ENCODE measurements at places on chromosomes 16 and 17. TPM values are rescaled to one million over a fixed set of nuclear protein-coding genes. Genes with fewer than 3 reads are reported as not detected.

RNF112 gene
- 4.4 TPM for total RNA-seq

NPIPA8 gene
- total RNA-seq: 21.7 TPM

PRR14 gene
- total RNA-seq: 122 TPM

NPIPB12 gene
- total RNA-seq: 181 TPM

ANKFN1 gene
- not detected for total RNA-seq

TPSAB1 gene
- 22.3 TPM for total RNA-seq

ADCY9 gene
- total RNA-seq: 15.8 TPM

TNFRSF17 gene
- not detected for total RNA-seq

MEOX1 gene
- total RNA-seq: 5.1 TPM

KRT28 gene
- not detected for total RNA-seq

FOXF1 gene
- total RNA-seq: 26.9 TPM

NPIPA3 gene
- not detected for total RNA-seq

GRCh38 chr16:15440852-15441251, 6.5 kb downstream of the BMERB1 start:
- no peak for DNase-seq

DNA sequence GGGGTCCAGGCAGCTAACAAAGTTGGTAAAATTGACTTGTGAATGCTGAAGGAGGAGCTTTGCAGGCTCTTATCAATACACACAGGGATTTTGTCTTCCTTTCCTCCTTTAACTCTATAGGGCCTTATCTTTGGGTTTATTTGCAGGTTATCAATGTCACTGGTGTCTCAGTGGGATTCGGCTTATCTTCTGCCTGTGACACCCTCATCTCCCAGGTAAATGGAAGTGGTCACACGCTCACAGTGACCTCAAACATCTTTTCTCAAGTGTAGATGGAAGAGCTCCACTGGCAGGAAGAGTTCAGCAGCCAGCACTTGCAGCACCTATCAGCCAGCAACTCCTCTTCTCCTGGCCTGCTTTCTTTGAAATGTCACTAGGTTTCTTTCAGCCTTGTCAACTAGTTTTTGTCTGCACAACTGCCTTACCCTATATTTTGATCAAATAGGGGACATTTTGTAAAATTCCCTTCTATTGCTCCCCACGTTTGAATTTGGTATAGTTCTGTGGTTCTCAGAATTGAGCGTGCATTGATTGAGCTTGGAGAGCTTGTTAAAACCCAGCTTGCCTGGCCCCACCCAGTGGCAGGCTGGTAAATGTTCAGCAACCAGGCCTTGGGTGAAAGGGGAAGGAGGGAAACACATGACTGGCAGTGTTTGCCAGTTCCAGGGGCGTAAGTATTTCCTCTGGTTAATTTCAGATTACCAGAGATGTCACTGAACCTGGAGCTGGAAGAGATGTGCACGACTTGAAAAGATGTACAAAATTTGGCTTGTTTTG, 12.8 kb downstream of the SLC47A1 start:
- peak; percentile 43 for DNase-seq

GRCh38 chr17:38419508-38419981, 8.7 kb upstream of the ARHGAP23 start:
- no peak for DNase-seq

DNA sequence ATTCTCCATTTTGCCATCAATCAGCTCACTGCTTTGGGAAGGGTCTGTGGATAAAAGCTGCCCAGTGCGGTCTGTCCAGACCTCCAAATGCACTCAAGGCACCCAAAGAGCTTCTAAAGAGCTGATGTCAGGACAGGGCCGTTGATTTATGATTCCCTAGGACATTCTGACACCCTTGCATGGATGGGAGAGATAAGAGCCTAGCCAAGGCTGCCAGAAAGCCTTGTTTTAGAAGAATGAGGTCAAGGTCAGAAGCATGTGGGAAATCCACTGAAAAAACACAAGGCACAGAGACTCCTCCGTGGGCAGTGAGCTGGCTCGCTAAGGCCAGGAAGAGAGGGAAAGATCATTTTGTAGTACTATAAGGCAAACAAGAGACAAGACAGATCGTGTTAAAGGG, 214.0 kb downstream of the CDH11 start:
- DNase-seq: no peak

DNA sequence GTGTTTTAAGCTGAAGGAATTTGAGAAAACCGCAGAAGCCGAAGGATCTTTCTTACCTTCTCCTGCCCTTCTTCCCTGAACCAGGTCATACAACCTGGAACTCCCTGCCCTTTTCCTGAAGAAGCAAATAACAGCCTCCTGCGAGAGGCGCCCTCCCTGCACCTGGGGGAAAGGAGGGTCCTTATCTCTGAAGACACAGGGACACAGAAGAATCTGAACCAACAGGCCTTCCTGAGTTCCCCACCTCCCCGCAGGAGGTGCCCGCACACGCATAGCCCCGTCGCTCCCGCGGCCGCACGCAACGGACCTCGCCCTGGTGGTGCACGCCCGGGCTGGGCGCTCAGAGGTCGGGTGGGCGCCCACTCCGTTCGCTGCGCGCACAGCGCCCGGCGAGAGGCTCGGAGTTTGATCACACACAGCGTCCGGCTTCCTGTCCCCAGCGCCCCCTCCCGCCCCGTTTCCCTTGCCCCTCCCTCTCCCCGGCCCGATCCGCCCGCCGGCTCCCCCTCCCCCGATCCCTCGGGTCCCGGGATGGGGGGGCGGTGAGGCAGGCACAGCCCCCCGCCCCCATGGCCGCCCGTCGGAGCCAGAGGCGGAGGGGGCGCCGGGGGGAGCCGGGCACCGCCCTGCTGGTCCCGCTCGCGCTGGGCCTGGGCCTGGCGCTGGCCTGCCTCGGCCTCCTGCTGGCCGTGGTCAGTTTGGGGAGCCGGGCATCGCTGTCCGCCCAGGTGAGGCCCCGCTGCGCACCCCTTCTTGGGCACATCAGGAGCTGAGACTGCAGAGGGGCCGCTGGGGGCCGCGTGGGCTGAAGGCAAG, at the start of gene TNFSF12:
TSS of gene TNFSF12 (plus strand) at position 474 of the 816 bp plus-strand sequence. CDS start at position 570, 96 bp downstream.
- DNase-seq: peak; percentile 84

DNA sequence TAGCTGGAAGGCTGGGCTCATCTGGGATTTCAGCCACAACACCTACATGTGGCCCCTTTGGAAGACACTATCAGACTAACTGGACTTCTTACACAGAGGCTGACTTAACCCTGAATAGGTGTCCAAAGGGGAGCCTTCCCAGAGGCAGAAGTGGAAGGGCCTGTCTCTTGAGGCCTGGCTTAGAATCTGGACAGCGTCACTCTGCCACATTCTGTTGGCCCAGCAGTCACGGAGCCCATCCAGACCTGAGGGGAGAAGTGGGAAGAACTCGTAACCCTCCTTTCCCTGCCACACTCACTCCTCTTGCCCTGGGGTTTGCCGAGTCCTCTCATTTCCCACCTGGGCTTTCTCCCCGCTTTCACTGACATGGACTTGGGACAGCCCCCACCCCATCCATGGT, 170.5 kb downstream of the C16orf95 start:
- no peak for DNase-seq

DNA sequence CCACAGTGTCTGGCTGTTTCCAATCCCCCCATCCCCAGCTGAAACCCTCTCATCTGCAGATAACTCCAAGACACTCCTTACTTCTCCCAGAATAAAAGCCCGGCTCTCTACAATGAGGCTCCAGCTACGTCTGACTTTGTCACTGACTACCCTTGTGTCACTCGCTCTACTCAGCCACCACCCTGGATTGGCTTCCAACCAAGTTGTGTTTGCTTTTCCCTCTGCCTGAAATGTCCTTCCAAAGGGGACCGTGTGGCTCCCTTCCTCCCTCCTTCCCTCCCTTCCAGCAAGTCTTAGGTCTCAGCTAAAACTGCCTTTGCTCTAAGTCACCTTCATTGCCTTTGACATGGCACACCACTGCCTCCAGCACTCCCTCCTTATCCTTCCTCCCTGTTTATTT, 42.8 kb downstream of the CDH1 start:
- peak; percentile 80 for DNase-seq

- peak; percentile 90 for DNase-seq
Measured at GRCh38 chr17:82267575-82268379, 5.7 kb downstream of the CSNK1D start.

GRCh38 chr16:23705517-23705902, 7.5 kb downstream of the ERN2 start:
- no peak for DNase-seq

- no peak for DNase-seq
Measured at GRCh38 chr17:63515426-63515825, 7.7 kb upstream of the KCNH6 start.

- DNase-seq: peak; percentile 25
Measured at GRCh38 chr17:28473542-28473941, at the start of gene SLC13A2. TSS of gene SLC13A2 (plus strand) at chr17:28473644. CDS start at chr17:28473713, 69 bp downstream.

DNA sequence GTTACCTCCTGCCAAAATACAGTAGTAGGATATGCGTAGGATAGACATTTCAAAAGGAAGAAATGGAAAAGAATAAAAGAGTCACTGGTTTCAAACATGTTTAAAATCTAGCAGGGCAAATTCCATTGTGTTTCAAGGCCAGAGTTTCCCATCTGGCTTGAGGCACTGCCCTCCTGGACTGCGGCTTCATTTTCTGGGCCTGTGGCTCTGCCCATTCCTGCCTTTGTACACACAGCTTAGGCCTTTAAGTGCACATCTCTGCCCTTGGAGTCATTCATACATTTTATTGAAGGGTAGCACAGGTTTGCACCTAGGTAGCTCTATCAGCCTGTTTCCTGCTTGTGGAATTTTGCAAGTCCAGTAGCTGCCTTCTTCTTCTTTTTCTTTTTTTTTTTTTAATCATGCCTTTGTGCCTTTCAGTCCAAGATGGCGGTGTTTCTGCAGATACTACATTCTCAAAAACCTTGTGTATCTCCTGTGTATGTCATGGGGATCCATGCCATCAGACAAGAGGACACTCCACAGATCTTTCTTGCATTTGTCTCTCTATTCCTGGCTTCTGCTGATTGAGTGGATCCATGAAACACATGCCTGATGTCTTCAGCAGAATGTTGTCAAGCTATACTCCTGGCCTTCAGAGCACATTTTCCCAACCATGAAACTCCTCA, 282.9 kb downstream of the BCAS3 start:
- DNase-seq: no peak

DNA sequence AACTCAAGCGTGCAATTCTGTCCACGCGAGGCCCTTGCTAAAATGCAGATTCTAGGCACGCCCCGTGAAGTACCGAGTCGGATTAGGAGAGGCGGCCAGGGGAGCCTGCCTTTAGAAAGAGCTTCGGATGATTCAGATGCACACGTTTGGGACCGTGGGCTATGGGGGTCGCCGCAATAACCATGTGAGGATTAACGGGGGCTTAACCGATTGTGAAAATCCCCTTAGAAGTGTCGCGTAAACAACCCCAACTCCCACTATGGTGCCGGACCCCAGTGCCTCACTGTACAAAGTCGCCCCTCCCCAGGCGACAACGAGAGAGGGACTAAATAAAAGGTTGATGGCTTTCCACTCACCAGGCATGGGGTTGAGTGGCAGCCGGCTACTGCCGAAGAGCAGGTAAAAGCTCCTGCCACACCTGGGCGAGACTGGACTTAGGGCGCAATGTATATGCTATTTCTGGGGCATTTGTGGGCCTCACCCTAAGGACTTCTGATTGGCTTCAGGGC, 635 bp upstream of the SP2 start:
- no peak for DNase-seq

DNA sequence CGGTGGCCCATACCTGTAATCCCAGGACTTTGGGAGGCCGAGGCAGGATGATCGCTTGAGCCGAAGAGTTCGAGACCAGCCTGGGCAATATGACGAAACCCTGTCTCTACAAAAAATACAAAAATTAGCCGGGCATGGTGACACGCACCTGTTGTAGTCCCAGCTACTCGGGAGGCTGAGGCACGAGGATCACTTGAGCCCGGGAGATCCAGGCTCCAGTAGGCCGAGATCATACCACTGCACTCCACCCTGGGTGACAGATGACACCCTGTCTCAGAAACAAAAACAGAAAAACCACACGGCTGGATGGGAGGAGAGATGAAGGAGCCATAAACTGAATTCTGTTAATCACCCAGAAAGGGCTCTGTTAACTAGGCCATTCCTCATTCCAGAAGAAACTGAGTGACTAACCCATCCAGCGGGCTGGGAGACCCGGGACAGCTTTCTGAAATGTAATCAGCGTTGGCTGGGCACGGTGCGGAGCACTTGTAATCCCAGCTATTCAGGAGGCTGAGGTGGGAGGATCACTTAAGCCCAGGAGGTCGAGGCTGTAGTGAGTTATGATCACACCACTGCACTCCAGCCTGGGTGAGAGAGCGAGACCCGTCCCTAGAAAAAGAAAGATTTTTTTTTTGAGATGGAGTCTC, 641 bp upstream of the NT5C3B start:
- no peak for DNase-seq

DNA sequence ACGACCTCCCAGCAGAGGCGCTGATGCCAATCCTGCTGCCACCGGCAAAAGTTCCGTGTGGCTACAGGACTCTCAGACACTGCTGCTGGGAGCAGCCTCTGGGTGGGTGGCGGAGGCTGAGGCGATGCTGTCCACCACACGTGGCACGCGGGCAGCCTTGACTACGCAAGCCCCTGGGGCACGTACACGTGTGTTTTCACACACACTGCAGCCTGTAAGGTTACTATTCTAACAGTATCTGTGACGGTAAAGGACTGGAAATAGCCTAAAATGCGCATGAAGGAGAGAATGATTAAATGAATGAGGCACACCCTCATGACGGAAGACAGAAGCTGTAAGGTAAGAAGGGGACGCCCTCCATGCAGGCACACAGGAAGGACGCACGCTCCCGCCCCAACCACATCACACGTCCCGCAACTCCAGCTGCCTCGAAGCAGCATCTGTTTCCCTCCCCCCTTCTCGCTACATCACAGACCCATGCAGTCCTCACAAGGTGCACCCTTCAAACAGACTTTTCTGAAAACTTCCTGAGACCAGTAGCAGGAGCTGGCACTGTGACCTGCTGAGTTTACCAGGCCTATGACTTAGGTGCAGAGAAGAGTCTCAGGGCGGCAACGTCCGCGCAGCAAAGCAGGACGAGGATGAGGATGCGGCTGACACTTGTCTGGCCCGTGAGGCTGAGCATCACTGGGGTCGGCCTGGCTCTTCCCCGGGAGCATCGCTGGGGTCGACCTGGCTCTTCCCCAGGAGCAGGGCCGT, 28.7 kb upstream of the FASN start:
- DNase-seq: no peak

GRCh38 chr17:64769712-64770111, 107.6 kb upstream of the SMURF2 start:
- DNase-seq: no peak

- no peak for DNase-seq
Measured at GRCh38 chr17:44927696-44928095, 12.4 kb upstream of the GFAP start.

DNA sequence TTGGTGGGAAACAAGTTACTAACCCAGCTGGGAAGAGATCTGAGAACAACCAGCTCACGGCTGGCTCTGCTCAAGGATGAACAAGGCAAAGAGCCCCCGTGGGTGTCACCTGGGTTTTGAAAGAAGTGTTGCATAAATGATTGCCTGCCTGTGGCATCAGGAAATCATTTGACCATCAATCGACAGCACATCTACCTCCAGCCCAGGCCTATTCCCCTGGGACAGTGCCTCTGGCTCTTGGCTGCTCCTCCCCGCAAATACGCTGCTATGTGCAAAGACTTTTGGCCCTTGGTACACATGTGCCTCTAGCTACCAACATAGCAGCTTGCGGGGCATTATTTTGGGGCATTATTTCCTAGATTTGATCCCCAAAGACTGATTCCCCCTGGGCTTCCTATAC, 39.4 kb upstream of the SMPD3 start:
- no peak for DNase-seq

Measured in stomach (tissue), 19 donors.